ENCODE measurements at places on chromosomes 13 and 19.

- no peak for DNase-seq
Observed at GRCh38 chr13:91115776-91116175, 231.7 kb upstream of the MIR17HG start.

- DNase-seq, result no peak
Observed at GRCh38 chr13:36192166-36192565, 22.2 kb downstream of the SOHLH2 start.

DNA sequence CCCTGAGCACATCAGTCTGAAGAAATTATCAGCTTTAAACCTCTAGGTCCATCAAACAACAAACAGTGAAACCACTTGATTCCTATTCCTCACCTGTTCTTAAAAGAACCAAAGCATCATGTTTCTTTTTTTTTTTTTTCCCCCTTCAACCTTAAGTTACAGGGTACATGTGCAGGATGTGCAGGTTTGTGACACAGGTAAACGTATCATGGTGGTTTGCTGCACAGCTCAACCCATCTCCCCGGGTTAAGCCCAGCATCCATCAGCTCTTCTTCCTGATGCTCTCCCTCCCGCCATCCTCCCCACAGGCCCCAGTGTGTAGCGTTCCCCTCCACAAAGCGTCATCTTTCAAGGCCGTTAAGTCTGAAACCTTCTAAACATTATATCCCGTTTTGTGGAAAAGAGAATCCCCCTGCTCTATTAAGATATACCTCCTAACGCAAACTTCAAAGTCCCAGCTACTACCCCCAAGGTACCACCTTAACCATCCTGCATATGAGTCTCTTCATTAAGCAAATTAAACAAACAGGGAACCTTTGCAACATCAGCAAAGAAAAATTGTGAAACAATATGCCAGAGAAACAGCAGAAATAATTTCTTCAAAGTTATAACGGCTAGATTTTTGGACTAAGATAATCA lies 10.8 kb downstream of the USP12 start:
- DNase-seq, result no peak

GRCh38 chr13:84126671-84127171 lies 244.4 kb upstream of the SLITRK1 start:
- peak; percentile 41 for DNase-seq

DNA sequence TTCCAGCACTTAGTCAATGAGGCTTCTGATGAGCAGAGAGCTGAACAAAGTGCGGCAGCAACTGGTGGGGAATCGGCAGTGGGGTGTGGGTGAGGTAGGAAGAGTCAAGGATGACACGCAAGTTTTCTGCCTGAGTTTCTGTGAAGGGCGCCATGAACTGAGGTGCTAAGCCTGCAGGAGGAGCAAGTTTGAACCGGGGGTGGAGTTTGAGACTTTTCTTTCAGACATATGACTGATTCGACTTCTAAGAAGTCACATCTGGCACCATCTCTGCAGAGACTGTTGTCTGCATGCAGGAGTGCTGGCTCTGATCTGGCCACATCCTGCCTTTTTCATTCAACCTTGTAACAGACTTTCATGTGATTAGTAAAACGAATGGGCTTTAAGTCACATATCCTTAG lies 14.8 kb upstream of the GPI start:
- DNase-seq, result peak; percentile 93

DNA sequence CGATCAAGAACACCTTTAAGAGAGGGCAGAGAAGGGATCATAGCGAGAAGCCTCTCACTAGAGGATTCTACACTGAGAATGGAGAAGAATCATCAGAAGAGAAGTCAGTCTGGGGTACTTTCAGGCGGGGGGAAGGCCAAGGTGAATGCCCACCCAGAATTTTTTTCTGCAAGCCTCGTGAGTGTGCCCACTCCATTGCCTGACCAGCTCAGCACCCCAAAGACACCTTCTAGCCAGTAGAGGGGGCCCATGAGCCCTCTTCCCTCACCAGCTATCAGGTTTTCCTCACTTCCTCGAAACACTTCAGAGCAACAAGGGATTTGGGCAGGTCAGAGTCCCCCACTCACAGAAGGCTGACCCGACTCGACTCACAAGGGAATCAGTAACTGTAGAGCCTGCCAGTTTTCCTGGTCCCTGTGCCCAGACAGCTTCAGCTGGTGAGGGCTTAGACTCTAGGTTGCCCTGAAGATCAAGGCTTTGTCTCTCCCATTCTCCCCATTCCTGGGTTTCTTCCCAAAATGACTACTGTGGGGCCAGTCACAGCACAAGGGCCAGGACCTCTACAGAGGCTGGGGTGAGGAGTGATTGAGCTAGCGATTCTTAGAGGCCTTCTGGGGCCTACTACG lies 18.4 kb downstream of the NLRP13 start:
- no peak for DNase-seq

DNA sequence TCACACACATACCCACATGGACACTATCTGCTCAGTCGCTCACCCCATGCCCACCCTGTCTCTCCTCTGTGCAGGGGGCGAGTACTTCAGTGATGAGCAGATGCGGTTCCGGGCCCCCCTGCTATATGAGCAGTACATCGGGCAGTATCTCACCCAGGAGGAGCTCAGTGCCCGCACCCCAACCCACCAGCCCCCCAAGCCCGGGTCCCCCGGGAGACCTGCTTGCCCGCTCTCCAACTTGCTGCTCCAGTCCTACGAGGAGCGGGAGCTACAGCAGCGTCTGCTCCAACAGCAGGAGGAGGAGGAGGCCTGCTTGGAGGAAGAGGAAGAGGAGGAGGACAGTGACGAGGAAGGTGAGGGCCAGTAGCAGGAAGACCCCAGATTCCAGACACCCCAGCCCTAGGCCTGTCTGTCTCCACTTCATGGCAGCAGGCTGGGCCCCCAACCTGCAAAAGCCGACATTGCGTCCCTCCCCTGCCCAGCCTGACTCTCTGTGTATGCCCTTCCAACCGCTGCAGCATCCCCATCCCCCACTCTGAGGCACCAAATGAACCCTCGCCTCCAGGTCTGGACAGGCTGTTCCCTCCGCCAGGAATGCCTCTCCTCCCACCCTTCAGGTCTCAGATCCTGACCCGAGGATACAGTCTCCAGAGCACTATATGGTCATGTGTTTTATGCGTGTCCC lies 9.7 kb downstream of the CCDC97 start:
- DNase-seq, result no peak

DNA sequence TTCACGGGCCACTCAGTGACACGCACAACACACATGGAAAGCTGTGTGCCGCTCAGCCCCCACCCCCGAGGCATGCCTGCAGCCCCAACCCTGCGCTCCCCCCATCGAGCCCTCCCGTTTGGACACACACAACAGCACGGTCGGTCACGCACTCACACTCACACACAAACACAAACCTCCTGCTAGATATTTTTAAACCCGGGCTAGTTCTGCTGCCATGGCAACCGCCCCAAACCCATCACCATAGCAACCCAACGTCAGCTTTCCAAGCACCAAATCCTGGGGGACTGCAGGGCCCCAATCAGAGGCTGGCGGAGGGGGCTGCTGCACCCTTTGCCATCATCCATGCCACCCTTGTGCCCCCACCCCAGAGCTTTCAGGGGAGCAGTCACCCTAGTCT lies 2.5 kb upstream of the NOVA2 start:
- no peak for DNase-seq

DNA sequence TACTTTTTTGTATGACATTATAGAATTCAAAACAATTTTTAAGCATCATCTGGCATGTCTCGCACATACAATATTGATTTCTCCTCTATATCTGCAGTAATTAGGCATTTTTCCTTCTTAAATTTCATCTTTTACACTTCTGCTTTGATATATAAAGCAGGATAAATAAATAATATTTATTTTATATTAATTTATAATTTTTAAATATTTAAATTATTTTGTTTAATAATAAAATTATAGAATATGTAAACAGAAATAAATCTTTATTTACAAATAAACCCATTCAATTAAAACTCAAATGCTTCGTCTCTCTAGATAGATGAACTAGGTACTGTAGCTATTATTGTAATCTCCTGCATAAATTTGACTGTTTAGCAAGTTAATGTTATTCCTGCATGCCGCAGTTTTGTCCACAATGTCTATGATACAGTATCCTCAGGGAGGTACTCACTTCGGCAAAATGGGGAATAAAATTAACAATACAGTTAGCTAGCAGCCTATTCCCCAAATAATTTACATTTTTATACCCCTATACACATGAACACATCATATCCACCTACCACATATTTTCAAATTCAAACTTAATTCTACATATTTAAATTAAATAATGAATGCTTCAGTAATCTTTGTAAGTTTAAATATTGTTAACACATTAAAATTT lies 473.6 kb upstream of the SLC10A2 start:
- no peak for DNase-seq

GRCh38 chr13:21014139-21014501 lies 47.3 kb downstream of the LATS2 start:
- no peak for DNase-seq

- DNase-seq, result no peak
Observed at GRCh38 chr13:98254513-98254912, 77.4 kb upstream of the RNF113B start.

GRCh38 chr19:41903193-41903953 lies 20.4 kb downstream of the ARHGEF1 start:
- DNase-seq, result no peak

DNA sequence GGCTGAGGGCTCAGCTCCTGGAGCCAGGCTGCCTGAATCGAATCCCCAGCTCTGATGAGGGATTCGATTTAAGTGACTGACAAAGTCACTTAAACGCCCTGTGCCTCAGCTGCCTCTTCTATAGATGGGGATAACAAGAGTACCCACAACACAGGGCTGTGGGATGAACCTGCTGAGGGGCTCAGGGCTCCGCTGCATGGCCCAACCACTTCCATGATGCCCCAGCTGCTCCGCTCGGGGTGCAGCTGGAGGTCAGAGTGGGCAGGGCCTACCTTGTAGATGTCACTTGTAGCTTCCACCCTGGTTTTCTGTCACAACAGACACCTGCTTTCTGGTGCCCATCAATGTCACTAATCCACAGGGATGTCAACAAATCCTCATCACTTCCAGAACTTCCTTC lies 39.2 kb downstream of the STK24 start:
- DNase-seq, result no peak

DNA sequence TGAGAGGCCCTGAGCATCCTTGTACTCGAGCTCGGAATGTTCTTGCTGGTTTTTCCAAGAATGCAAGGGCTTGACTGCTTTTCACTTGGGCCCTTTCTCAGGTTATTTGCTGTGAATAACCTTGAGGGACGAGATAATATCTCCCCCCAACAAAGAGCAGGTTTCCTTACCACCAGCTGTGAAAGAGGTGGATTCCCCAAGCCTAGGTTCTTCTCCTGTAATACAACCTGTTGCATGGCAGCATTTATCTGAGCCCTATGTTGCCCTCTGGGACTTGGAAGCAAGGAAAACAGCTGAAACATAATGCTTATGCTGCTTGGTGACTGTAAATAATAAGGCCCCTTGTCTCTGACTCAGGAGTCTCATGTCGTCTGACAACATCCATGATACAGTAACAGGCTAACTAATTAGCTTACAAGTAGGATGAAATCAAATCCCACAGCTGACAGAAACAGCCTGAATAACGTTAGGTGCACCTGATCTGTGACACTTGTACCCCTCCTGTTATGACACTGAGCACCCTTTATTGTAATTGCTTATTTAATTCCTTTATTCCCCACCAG lies 43.6 kb upstream of the RCBTB2 start:
- no peak for DNase-seq

DNA sequence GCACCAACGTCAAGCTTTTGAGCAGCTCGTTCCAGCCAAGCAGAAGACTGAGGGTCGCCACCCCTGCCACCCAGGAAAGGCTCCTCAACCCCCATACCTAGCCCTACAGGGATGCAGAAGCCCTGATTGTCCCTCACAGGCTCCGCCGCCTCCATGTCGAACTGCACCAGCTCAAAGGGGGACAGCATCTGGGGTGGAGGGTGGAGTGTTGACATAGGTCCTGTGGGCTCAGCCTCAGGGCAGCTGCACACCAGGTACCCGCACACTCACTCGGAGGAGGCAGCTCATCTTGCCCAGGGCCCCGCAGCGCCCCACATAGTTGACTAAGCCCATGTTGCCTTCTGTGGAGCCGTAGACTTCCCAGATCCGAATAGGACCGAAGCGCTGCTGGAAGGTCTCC lies 11.6 kb downstream of the SLC27A5 start:
- DNase-seq, result peak; percentile 43

GRCh38 chr13:33494596-33495204 lies 209.1 kb upstream of the STARD13 start:
- DNase-seq, result no peak

DNA sequence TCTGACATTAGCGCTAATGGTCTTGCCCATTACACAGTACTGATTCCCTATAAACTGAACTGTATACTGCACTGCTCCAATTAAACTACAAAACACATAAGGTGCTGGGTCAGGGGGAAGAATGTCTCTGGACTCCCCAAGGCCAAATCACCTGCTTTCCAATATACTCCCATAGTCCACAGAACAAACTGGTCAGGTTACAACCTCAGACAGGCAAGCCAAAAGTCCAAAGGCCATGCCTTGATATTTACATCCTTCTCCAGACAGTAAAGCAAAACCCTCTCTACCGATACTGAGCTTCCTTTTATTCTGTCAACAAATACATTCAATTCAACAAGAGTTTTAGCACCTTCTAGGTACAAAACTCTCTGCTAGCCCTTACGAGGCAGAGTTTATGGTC lies 8.9 kb downstream of the ZNF541 start:
- no peak for DNase-seq

DNA sequence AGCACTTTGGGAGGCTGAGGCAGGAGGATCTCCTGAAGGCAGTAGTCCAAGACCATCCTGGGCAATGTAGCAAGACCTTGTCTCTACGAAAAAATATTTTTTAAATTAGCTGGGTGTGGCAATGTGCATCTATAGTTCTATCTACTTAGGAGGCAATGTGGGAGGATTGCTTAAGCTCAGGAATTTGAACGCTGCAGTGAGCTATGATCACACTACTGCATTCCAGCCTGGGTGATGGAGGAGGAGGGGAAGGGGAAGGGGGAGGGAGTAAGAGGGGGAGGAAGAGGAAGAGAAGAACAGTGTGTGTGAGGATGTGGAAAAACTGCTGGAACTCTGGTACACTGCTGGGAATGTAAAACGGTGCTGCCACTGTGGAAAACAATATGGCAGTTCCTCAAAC lies 9.2 kb upstream of the CLIP3 start:
- DNase-seq, result no peak

GRCh38 chr13:40343550-40344269 lies 322.7 kb downstream of the FOXO1 start:
- no peak for DNase-seq

GRCh38 chr13:112995395-112996191 lies 26.6 kb downstream of the MCF2L start:
- DNase-seq, result no peak

DNA sequence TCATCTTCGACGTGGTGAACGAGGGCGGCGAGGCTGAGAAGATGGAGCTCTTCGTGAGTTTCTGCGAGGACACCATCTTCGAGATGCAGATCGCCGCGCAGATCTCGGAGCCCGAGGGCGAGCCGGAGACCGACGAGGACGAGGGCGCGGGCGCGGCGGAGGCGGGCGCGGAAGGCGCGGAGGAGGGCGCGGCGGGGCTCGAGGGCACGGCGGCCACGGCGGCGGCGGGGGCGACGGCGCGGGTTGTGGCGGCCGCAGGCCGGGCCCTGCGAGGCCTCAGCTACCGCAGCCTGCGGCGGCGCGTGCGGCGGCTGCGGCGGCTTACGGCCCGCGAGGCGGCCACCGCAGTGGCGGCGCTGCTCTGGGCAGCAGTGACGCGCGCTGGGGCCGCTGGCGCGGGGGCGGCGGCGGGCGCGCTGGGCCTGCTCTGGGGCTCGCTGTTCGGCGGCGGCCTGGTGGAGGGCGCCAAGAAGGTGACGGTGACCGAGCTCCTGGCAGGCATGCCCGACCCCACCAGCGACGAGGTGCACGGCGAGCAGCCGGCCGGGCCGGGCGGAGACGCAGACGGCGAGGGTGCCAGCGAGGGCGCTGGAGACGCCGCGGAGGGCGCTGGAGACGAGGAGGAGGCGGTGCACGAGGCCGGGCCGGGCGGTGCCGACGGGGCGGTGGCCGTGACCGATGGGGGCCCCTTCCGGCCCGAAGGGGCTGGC lies 52.6 kb downstream of the MAP4K1 start:
- DNase-seq, result peak; percentile 57

Measured in activated CD8-positive, alpha-beta memory T cell treated with anti-CD3 and anti-CD28 coated beads, Interleukin-2, amount 10 ng/mL, durations not matched to agents 7 days and 5 days (primary cell).